Astrocyte of the spinal cord (primary cell): ENCODE measurements at places on chromosomes 4 and X.

GRCh38 chr4:24816797-24817196 lies 21.4 kb downstream of the SOD3 start:
- DNase-seq: no peak

DNA sequence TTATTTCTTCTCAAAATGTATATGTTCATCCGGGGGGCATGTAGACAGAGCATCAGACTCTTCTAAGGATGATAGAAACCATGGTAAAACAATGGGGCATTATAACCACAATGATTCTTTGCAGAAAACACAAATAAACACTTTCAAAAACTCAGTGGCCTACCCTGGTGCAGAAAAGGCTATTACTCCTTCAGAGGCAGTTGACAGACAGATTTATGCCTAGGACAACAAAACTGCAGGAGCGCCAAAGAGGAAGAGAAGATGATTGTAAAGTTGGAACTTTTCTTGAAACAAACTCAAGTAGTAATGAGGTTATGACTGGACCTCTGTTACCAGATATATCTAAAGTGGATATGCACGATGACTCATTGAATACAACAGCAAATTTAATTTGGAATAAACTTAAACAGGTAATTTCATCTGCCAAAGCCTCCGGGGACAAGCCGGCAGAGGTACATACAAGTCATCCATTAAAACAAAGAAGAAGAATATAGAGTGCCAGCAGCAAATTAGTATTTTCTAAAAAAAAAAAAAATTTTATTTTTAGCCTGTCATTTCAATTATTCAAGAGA lies 1068.4 kb upstream of the INTU start:
- DNase-seq: no peak

DNA sequence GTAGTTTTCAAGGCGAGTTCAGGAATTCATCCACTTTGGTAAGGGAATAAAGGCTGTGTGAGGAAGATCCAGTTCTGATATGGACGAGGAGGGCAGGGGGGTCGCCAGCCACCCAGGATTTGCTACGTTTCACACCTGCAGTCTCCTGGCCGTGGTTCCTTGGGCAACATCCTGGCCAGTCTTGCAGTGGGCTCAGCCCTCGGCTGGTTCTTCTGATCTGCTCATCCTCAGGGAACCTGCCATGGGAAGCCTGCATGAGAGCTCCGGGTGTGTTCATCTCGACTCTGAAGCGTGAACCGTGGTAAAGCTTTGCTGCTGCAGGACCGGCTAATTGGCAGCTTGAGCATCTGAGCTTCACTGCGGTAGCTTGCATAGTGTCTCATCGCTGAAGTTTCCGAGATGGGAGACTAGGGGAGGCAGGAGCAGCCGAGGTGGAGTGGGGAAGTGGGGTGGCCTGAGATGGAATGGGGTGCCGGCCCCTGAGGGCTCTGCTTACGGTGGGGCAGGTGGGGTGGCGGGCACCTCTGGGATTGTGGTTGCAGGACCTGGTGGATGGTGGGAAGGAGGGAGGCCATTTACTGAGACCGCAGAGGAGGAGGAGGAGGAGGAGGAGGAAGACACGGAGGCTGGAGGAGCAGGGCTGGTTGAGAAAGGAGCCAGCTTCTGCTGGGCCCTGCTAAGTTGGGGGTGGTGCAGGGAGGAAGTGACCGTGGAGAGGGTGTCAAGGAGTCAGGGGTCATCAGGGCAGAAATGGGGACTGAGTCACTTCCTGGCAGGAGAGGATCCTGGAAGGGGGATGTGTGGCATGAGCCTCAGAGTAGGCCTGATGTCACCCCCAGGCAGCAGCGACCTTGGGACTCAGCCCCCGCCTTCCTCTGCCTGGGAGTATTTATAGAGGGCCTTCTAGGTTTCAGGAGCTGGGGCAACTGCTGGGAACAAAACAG lies 213.1 kb upstream of the PSAPL1 start:
- DNase-seq: peak; percentile 43

GRCh38 chrX:65596270-65597034 lies 61.9 kb upstream of the LAS1L start:
- peak; percentile 65 for DNase-seq

DNA sequence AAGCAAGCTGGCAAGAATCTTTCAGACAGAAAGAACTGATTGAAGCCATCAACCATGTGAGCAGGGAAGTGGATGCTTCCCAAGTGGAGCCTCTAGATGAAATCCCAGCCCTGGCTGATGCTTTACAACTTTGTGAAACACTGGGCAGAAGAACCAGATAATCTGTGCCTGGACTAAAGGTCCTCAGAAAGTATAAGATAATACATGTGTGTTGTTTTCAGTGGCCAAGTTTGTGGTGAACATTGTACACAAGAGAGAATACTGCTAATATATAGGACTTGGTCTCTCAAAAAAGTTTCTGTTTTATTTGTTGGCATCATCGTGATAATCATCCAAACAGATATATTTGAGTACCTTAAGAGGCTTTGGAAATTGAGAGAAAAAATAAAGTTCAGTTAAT lies 1367.8 kb upstream of the IGFBP7 start:
- DNase-seq: no peak

DNA sequence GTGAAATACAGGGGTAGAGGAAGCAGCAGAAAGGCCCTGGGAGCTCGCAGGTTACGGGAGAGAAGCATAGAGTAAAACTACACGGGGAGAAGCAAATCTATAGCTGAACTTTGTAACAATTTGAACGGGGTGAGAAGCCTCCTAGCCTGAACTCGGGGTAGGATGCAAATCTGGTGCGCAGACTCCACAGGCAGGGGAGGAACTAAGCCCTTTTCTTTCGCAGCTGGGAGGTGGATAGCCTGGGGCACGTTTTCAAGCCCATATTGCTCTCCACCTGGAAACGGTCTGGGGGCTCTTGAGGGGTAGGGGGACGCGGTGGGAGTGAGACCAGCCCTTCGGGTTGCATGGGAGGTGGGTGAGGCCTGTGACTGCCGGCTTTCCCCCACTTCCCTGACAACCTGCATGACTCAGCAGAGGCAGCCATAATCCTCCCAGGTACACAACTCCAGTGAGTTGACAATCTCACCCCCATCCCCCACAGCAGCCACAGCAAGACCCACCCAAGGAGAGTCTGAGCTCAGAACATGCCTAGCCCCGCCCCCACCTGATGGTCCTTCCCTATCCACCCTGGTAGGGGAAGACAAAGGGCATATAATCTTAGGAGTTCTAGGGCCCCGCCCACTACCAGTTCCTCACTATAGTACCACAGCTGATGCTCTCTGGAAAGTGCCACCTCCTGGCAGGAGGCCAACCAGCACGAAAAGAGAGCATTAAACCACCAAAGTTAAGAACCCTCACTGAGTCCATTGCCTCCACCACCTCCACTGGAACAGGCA lies 29.9 kb downstream of the SOWAHB start:
- DNase-seq: no peak

- DNase-seq: peak; percentile 53
Observed at GRCh38 chr4:29046781-29047180, 1673.4 kb upstream of the PCDH7 start.

GRCh38 chrX:49171752-49172279 lies at the start of gene PLP2:
TSS of gene PLP2 (plus strand) at chrX:49171898. CDS start at chrX:49172001, 103 bp downstream.
- peak; percentile 46 for DNase-seq

DNA sequence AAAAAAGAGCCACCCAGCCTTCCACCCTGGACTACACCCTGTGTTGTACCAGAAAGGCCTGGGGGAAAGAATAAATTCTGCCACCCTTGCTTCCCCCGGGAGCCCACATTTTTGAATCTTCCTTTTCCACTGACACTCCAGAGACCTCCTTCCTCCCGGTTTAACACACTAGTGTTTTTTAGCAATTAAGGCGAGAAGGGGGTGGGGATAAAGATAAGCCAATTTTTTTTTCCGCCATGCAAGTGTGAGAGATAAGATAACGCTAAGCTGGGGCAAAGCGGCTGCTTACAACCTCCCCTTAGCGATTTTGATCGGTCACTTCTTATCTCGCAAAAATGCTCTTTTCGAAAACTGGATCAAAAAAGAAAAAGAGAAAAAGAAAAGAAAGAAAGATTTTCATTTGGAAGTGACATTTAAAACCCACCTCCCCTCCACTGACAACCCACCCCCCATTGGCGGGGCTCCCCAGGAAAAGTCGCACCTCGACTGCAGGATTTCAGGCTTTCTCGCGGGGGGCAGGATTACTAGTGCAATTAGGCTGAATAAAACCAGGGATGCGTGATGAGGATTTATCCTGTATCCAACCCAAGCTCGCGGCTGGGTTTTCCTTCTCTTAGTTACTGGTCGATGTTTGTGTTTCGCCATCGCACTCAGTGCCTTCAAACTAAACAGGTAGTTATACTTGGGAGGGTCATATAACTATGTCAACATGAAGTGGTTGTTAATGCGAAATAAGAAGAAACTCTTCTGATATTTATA lies 6.0 kb upstream of the BCOR start:
- DNase-seq: no peak

DNA sequence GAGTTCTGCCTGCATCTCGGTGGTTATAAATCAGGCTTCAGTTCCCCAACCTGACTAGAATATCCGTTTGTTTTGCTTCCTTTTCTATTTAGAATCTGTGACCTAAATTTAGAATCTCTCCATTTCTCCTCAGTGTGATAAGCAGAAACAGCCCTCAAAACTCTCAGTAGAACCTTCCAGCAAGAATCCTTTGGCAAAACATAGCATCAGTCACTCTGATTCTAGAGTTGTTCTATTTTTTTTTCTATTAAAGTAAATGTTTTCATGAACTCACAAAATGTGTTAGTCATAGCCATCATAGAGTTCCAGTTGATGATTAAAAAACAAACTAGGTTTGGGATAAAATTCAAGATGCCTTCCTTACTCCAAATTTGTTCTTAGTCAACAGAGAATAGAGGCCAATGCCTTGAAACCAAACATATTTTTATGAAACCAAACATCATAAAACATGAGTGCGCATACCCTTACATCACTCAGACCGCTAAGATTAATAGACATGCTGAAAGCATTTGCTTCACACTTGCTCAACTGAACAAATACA lies 13.2 kb upstream of the C1QTNF7 start:
- peak; percentile 68 for DNase-seq

- DNase-seq: no peak
Observed at GRCh38 chr4:83212041-83212851, 72.4 kb downstream of the COQ2 start.

GRCh38 chr4:186027405-186027804 lies 41.6 kb upstream of the TLR3 start:
- DNase-seq: no peak

GRCh38 chr4:156799121-156799589 lies 172.4 kb downstream of the PDGFC start:
- DNase-seq: no peak

DNA sequence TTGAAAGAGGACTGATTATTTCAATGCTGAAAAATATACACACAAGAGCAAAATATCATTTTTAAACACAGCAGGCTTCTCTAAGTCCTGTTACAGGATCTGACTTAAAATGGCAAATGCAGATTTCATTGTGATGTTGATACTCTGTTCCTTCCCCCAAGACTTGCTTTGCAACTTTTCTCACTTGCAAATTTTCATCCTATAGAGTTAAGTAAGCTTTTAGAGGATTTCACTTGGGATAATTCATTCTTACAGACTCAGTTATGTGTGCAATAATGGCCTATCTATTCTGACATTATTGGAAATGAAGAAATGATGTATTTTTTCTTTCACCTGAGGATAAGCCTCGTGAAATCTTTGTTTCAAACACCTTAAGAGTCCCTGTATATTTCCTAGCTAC lies 2403.2 kb downstream of the ARAP2 start:
- DNase-seq: no peak

DNA sequence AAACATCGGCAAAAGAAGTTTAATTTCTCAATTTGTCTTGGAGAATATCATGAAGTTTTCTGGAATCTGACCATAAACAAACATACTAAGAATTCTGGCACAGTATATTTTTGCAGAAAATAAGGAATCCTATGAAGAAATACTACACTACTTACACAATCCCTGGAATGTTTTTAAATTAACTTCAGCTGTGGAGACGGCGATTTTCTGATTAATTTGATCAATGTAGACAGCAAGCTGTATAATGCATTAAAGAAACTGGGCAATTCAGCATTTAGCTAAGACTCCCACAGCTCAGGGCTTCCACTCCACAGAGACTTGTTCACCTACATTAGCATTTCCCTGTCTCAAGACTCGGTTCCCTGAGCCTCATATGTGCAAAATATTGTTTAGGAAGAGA lies 12.2 kb downstream of the EGFL6 start:
- DNase-seq: no peak
